ENCODE measurements at places on chromosomes 6 and 20.
A peak's percentile ranks its signal among the peaks of the same experiment; 100 is the strongest.

- DNase-seq: no peak
Observed at GRCh38 chr20:59813126-59813947, 120.1 kb downstream of the SYCP2 start.

DNA sequence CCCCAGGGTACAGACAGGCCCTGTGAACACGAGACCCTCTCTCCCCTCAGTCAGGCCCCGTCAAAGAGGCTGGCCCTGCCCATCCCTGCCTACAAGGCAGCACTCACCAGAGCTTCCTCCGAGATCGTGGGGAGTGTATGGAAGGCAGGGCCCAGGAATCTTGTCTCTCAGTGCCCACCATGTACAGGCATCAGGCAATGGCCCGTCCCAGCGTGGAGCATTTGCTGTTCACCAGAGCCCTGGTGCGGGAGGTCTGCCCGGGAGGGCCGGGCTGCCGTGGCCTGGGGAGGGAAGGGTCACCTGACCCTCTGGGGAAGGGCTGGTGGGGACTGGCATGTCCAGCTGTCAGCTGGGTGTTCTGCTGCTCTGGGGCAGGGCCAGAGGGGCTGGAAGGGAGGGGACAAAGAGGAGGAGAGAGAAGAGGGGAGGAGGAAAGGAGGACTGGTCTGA is at the start of gene IP6K3:
Gene IP6K3 (minus strand): TSS at position 255 of the 450 bp plus-strand sequence. CDS start 11,429 bp downstream, outside the sequence.
- DNase-seq: no peak

DNA sequence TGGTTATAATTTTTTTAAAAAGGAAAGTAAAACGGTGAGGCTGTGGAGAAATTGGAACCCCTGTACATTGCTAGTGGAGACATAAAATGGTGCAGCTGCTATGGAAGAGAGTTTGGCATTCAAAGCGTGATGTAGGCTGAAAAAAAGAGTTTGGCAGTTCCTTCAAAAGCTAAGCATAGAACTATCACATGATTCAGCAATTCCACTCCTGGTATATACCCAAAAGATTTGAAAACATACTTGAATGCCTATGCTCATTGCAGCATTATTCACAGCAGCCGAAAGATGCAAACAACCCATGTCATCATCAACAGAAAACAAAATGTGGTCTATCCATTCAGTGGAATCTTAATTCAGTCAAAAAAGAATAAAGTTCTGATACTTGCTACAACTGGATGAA is 4.5 kb upstream of the SGK2 start:
- DNase-seq: no peak

- no peak for DNase-seq
Observed at GRCh38 chr20:46063652-46064054, 26.1 kb downstream of the NCOA5 start.

DNA sequence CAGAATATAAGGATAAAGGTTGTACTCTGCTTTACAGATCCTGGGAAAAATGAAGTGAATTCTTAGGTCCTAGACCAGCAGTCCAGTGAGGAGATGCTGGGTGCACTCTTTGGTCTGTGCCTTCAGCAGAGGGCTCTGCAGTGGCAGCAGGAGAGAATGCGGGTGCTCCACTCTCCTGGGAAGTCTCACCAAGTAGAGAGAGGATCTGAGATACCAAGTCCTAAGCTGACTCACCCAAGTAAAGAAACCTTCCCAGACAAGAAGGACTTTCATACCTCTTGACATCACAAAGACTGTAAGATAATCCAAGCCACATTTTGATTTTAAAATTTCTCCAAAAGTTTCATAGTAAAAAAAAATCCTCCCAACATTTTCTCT is 116.9 kb upstream of the EMILIN3 start:
- no peak for DNase-seq

DNA sequence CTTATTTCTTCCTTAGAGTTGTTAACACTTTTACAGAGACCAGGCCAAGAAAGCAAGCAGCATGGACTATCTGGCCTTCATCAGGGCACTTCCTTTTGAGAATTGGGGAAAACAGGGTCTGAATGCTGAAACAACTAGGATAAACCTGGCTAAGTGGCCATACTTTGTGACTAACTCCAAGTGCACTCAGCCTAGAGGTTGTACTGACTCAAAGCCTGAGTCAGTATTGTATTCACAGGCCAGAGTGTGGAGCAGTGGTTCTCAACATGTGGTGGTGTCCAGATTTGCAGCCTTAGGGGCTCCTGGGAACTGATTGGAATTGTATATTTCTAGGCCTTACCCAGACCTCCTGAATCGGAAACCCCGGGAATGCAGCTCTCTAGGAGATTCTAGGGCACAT is 20.1 kb downstream of the SEC23B start:
- no peak for DNase-seq

DNA sequence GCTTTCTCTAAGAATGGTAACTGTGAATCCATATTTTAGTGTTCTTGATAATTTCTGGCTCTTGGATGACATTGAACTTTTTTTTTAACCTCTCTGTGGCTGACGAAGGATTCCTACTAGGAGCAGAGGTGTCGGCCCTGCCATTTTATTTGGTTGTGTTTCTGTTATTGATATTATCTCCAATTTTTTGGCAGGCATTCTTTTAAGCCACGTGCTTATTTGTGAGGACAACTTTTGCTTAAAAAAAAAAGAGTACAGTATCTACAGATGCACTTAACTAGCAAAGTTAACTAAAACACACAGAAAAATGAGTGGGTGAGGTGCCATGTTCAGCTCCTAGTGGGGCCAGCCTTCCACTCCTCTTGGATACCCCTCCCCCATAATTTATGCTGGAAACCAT is 1.1 kb downstream of the FANCE start:
- no peak for DNase-seq

DNA sequence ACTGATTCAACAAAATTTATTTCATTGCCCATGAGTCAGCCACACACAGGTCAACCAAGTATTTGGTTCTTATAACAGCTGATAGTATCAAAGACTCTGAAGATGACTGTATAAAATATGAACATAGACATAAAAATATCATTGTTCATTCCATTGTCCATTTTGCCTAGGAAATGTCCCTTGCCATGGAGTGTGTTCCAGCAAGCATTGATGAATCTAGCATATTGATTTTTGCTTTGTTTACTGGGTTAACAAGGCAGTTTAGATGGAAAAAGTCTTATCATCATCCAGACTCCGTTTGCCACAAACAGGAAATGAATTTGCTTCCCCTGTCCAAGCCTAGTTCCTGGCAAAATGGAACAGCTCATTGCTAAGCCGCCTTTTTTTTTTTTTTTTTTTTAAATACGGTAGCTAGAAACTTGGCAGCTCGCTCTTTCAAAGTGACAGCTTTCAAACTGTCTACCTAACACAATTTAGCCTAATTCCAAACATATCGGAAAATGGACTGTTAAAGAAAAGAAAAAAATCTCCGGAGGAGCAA is 7.5 kb downstream of the F13A1 start:
- no peak for DNase-seq

GRCh38 chr20:36613974-36614373 is 8.4 kb downstream of the RAB5IF start:
- no peak for DNase-seq

- DNase-seq: no peak
Observed at GRCh38 chr20:31819083-31819784, at the start of gene MYLK2. TSS of gene MYLK2 (plus strand) at chr20:31819356. CDS start at chr20:31819581, 225 bp downstream.

DNA sequence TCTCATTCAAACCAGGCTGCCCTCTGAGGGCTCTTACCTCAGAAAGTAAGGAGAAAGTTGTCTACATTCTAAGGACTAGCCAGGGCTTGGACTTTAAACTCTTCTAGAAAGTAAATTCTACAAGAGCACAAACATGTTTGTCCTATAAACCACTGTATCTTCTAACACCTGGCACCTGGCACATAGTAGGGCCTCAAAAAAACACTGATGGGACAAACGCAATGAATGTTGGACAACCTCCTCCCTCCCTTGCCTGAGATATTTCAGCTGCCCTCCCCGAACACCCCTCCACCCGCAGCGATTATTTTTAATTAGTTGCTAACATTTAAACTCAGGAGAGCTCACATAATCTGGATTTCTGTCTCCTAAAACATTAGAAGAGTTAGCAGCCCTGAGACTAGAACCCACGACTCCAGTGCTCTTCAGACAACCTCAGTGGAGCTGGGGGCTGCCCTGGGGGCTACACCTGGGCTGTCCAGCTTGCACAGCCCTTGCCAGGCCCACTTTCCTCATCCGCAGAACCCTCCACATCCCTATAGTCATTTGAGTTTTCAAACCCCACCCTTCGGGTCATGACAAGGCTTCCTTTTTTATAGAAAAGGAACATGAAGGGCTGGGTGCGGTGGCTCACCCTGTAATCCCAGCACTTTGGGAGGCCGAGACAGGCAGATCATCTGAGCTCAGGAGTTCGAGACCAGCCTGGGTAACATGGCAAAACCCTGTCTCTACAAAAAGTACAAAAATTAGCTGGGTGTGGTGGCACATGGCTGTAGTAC is 4.9 kb downstream of the HCK start:
- no peak for DNase-seq

GRCh38 chr6:35688605-35689322 is at the start of gene FKBP5:
TSS of gene FKBP5 (minus strand) at chr6:35688915. CDS start at chr6:35642824, 46,091 bp downstream.
- peak; percentile 67 for DNase-seq

DNA sequence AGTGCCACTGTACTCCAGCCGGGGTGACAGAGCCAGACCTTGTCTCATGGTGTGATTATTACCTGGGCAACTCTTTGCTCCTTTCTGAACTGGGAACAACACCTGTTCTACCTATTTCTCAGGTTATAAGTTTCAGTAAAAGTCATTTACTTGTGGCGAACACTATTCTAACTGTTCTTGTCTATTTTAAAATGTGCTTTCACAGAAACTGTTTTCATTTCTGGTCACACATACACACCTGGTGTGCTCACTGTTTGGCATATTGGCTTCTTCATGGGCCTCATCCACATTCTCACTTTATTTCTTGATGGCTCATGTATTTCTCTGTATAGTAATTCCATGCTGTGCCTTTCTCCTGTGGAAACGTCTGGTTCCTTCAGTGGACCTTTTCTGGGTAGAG is 30.5 kb upstream of the XRN2 start:
- no peak for DNase-seq

GRCh38 chr6:5547556-5547955 is 286.2 kb downstream of the FARS2 start:
- DNase-seq: no peak

DNA sequence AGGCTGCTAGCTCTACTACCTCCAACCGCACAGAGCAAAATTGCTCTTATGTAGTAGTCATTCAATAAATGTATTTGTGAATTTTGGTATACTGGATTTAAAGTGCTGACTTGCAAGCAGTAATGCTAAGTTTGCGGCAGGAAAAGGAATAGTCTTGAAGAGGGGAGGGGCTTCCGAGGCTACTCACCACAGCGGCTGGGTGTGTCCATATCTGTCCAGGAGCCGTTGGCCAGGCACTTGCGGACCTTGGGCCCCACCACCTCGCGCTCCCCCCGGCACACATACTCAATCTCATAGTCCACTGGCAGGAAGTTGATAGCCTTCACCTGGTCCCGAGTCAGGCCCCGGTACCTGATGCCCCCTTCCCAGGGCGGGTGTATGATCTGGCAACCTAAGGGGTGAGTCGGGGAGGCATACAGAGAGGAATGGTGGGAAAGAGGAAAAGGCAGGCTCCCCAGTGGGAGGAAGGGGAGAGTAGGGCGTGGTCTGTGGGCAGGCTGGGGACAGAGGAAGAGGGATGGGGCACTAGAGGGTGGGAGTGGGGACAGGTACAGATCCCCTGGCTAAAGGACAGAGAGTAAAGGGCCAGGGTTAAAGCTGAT is 1.7 kb downstream of the GABBR1 start:
- no peak for DNase-seq

DNA sequence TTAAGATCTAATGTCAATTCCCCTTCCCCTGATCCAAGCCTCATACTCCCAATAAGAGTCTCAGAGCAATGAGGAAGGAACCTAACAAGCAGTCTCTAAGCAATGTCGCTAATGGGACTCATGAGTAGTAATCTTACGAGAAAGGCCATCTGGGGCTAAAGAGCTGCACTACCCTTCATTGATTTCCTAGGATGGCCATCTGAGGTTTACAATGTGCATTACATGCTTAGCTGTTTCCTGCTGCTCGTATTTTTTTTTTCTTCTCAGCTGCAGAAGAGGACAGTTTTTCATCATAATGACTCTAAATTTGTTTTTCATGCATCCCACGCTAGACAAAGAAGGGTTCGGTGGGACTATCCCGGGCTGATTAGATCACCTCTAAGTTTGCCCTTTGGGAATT is 119.3 kb downstream of the LPA start:
- no peak for DNase-seq

DNA sequence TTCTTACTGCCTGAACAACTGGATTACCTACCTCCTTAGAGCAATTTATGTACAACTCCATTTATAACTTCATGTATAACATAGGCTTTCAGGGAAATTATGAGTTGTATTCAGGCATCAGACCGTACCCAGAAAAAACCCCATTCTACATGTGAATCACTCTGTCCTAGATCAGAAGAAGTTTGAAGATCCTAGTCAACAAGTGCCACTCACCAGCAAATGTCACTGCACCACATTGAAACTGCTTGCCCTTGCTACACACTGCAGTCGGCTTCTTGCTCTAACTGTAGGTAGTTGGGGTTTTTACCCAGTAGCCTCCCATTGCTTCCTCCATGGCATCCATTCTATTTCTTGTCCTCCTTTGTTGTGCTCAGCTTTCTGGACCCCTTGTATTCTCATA is 132.4 kb downstream of the DNAH8 start:
- no peak for DNase-seq

GRCh38 chr6:131331151-131331550 is 195.9 kb downstream of the AKAP7 start:
- DNase-seq: no peak

- DNase-seq: no peak
Observed at GRCh38 chr20:43925801-43926200, 11.1 kb downstream of the TOX2 start.

- no peak for DNase-seq
Observed at GRCh38 chr6:11374036-11375010, 141.9 kb upstream of the NEDD9 start.

- DNase-seq: no peak
Observed at GRCh38 chr20:17449031-17449430, 82.1 kb downstream of the BFSP1 start.

DNA sequence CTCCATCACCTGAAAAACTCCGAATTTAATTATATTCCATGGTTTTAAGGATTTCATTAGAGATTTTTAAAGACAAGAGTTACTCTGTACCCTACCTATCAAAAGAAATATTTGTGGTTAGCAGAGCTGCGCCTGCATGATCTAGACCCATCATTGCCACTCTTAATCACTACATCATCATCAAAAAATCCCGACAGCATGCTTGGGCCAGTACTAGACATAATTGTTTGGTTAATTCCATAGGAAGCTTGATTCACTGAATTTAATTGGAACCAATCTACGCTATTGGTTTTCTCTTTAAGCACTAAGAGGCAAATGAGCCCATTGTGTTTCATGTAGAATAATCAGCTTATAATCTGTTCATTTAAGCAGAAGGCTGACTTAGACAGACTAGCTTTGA is 33.4 kb upstream of the RNF217 start:
- DNase-seq: no peak

DNA sequence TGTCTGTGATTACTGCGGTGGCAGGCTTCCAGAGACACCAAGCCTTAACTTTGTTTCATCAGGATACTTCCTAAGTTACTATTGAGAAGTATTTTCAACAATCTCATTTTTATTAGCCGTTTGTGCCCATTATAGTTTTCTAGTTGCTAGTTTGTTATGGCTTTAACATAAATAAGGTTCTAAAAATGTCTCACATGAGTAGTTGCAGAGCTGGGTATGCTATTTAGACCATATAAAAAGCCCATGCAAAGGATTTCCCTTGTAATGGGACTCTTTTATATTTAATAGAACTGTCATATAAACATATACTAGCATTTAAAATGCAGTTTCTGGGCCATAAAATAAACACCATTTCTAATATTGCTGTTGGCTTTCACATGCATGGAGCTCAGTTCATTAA is 205.3 kb upstream of the TCF21 start:
- no peak for DNase-seq
